Right cardiac atrium (tissue), 5 donors: ENCODE measurements at places on chromosomes 4 and X. TPM values are rescaled to one million over a fixed set of nuclear protein-coding genes. Genes with fewer than 3 reads are reported as not detected.

The HSFX1 gene
- total RNA-seq: 1.9 TPM

The DOCK11 gene
- total RNA-seq: 3.3 TPM

The DCHS2 gene
- total RNA-seq: not detected

The EMCN gene
- total RNA-seq: 41.5 TPM

The RS1 gene
- not detected for total RNA-seq

The FHDC1 gene
- 1.3 TPM for total RNA-seq

The LRP2BP gene
- 1.6 TPM for total RNA-seq

The SATL1 gene
- total RNA-seq: 0.14 TPM

The SEPTIN11 gene
- 50.1 TPM for total RNA-seq

The HTN1 gene
- not detected for total RNA-seq

The GPM6B gene
- total RNA-seq: 12.0 TPM

The NEUROG2 gene
- total RNA-seq: not detected

The LUZP4 gene
- total RNA-seq: not detected

The KLHL34 gene
- total RNA-seq: 1.3 TPM

The EOLA2 gene
- 26.4 TPM for total RNA-seq

The NCAPG gene
- total RNA-seq: 1.3 TPM

The COL25A1 gene
- 0.77 TPM for total RNA-seq

The GUCY1A1 gene
- 43.6 TPM for total RNA-seq

The PGRMC2 gene
- total RNA-seq: 63.4 TPM
